Activated T-helper 2 cell treated with anti-CD3 and anti-CD28 coated beads, Interferon-gamma antibody, Interleukin-2, Interleukin-4, amounts not matched to agents 10 μg/mL and 5 μg/mL and 100 μg/mL, durations not matched to agents 14 hours and 24 hours and 36 hours (primary cell): ENCODE measurements at places on chromosomes 5 and 9. TPM values are rescaled to one million over a fixed set of nuclear protein-coding genes. Genes with fewer than 3 reads are reported as not detected.

Gene FAM78A
- 55.3 and 55.5 TPM in 2 replicates for total RNA-seq

Gene FOXD4L4
- 0.11 TPM in 1 of 2 replicates, not detected in the other for total RNA-seq

Gene PROB1
- 7.7 and 8.3 TPM in 2 replicates for total RNA-seq

Gene PHYHD1
- total RNA-seq: 0.44 and 0.68 TPM in 2 replicates

Gene TAF11L12
- not detected in 2 replicates for total RNA-seq

Gene SPINK13
- total RNA-seq: not detected in 2 replicates
